ENCODE measurements at places on chromosomes 6 and 20. TPM values are rescaled to one million over a fixed set of nuclear protein-coding genes. Genes with fewer than 3 reads are reported as not detected.

ACTL10 gene
- 1.6 TPM for total RNA-seq

SCUBE3 gene
- total RNA-seq: 0.15 TPM

TCFL5 gene
- total RNA-seq: 6.3 TPM

KIF25 gene
- not detected for total RNA-seq

TRDN gene
- total RNA-seq: not detected

SSTR4 gene
- total RNA-seq: not detected

TMC2 gene
- not detected for total RNA-seq

NUP153 gene
- 28.8 TPM for total RNA-seq

CNR1 gene
- total RNA-seq: not detected

ECT2L gene
- not detected for total RNA-seq

NFATC2 gene
- 10.7 TPM for total RNA-seq

CST2 gene
- total RNA-seq: not detected

DCDC2 gene
- total RNA-seq: not detected

ADGRF1 gene
- total RNA-seq: not detected

PROKR2 gene
- total RNA-seq: not detected

TCF15 gene
- total RNA-seq: 8.6 TPM

TP53TG5 gene
- total RNA-seq: not detected

HCK gene
- not detected for total RNA-seq

GABRR2 gene
- not detected for total RNA-seq

PACSIN1 gene
- not detected for total RNA-seq

DEFB126 gene
- not detected for total RNA-seq

KCNS1 gene
- total RNA-seq: 0.05 TPM

PGBD1 gene
- total RNA-seq: 8.0 TPM

SLC22A2 gene
- total RNA-seq: not detected

CCN2 gene
- 614 TPM for total RNA-seq

PAX1 gene
- not detected for total RNA-seq

HEY2 gene
- 0.40 TPM for total RNA-seq

C2 gene
- not detected for total RNA-seq

CDH4 gene
- total RNA-seq: 3.6 TPM

ABHD16A gene
- 38.2 TPM for total RNA-seq

COL12A1 gene
- total RNA-seq: 51.1 TPM

HLA-DRB5 gene
- not detected for total RNA-seq

KIZ gene
- 3.6 TPM for total RNA-seq

PBOV1 gene
- not detected for total RNA-seq

PTGIS gene
- total RNA-seq: 0.30 TPM

TMEM217 gene
- total RNA-seq: 7.8 TPM

ADGRF4 gene
- total RNA-seq: not detected

B3GAT2 gene
- under 0.01 TPM for total RNA-seq

HELZ2 gene
- total RNA-seq: 116 TPM

DPPA5 gene
- not detected for total RNA-seq

COX4I2 gene
- total RNA-seq: not detected

FAM209A gene
- not detected for total RNA-seq

GMPR gene
- 33.0 TPM for total RNA-seq

RBBP9 gene
- total RNA-seq: 13.3 TPM

PI16 gene
- 0.98 TPM for total RNA-seq

CALHM5 gene
- 4.4 TPM for total RNA-seq

CDC40 gene
- 16.9 TPM for total RNA-seq
